ENCODE measurements at places on chromosomes 6 and 20. TPM values are rescaled to one million over a fixed set of nuclear protein-coding genes. Genes with fewer than 3 reads are reported as not detected.

MYB gene
- total RNA-seq = not detected

NNAT gene
- total RNA-seq = 0.78 TPM

MEI4 gene
- total RNA-seq = 0.51 TPM

F13A1 gene
- 33.2 TPM for total RNA-seq

FAM217A gene
- not detected for total RNA-seq

CYP24A1 gene
- total RNA-seq = 0.24 TPM

CST5 gene
- total RNA-seq = not detected

SIM1 gene
- not detected for total RNA-seq

SLC32A1 gene
- total RNA-seq = not detected

CD24 gene
- total RNA-seq = 0.41 TPM

RUNX2 gene
- total RNA-seq = 0.55 TPM

BMP7 gene
- total RNA-seq = 15.1 TPM

GPR6 gene
- total RNA-seq = not detected

TNNC2 gene
- not detected for total RNA-seq

OXT gene
- total RNA-seq = not detected

GRCh38 chr6:96032661-96033060 is 16.9 kb downstream of the FUT9 start:
- H3K27ac ChIP-seq = no peak overlapping the region
- no peak for DNase-seq
- no peaks in the 10 kb centered on the region for H3K27me3 ChIP-seq
- H3K4me3 ChIP-seq = no peak overlapping the region

DNA sequence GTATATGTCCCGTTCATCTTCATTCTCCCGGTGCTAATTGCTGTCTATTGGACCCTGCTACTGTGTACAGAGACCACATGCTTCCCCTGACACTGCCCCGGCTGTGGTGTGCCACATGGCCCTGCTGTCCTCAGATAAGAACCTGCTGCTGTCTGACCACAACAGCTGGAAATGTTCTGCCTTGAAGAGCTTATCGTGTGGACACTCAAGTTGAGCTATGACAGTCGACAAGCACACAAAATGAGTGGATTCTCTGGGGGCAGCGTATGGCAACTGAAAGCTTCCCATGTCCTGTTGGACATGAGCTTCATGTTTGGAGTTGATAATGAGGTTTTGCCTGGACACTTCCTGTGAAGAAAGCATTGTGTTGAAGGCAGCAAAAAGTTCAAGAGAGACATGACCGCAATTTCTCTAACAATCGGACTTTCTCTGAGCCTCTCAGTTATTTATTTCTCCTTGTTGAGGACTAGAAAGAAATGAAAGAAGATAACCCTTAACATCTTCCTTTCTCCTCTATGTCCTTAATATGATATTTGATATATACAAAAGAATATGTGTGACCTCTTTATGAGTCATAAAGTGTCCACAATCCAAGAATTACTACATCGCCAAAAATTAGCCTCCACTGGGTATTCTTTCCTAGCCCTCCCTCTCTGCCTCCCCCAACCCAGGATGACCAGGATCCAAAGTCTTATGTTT is 187.1 kb upstream of the TCF21 start:
- H3K4me1 ChIP-seq = no peaks in the 10 kb centered on the region
- H3K27me3 ChIP-seq = no peaks in the 10 kb centered on the region
- H3K36me3 ChIP-seq = no peaks in the 10 kb centered on the region

DNA sequence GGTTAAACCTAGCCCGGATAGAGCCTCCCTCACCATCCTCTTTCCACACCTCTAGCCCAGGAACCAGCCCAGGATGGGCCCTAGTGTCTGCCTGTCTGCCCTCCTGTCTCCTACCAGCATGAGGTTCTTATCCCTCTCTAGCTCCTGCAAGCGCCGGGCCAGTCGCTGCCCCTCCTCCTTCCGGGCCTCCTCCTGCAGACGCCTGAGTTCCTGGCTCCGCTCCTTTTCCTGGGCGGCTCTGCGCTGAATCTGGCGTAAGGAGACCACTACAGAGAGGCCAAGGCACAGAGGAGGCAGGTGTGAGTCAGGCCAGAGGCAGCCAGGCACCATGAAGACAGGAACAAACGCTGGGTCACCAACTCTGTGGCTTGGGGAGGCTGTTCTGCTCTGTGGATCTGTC is 4.3 kb upstream of the PSORS1C2 start:
- peaks cover 7% of the 10 kb centered on the region for H3K36me3 ChIP-seq
- H3K4me3 ChIP-seq = no peak overlapping the region
- DNase-seq = peak; percentile 74
- no peak overlapping the region for H3K27ac ChIP-seq
- peaks cover 18% of the 10 kb centered on the region for H3K4me1 ChIP-seq
- no peaks in the 10 kb centered on the region for H3K27me3 ChIP-seq

- no peak for DNase-seq
- no peak overlapping the region for H3K4me3 ChIP-seq
- no peaks in the 10 kb centered on the region for H3K4me1 ChIP-seq
Measured at GRCh38 chr6:139851206-139851605, 476.8 kb upstream of the CITED2 start.

- H3K36me3 ChIP-seq = no peaks in the 10 kb centered on the region
- no peaks in the 10 kb centered on the region for H3K4me1 ChIP-seq
- no peaks in the 10 kb centered on the region for H3K27me3 ChIP-seq
- H3K27ac ChIP-seq = no peak overlapping the region
- H3K4me3 ChIP-seq = no peak overlapping the region
Measured at GRCh38 chr6:4740032-4740431, 36.2 kb upstream of the CDYL start.

DNA sequence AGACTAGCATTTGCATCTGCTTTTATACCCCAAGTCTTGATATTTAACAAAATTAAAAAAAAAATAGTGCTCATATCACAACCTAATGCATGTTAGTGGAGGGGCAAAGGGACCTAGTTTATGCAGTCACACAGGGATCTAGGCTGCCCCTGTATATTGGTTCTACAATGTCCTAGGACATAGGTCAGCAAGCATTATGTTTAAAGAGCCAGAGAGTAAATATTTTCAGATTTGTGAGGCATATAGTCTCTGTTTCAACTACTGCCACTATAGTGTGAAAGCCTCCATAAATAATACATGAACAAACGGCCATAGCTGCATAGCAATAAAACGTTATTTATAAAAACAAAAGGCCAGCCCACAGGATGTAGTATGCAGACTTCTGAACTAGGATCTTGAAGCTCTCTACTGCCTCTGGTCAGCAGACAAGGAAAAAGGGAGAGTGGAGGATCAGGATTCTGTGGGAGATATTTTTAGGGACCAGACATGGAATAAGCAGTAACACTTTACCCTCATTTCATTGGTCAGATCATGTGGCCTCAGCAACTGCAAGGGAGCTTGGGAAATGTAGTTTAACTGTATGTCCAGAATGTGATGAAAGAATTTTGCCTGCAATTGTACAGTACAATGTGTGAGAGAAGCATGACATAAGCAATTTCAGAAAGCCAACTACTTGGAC is 414.2 kb upstream of the SPTLC3 start:
- H3K4me3 ChIP-seq = no peak overlapping the region
- H3K4me1 ChIP-seq = no peaks in the 10 kb centered on the region
- no peaks in the 10 kb centered on the region for H3K36me3 ChIP-seq
- DNase-seq = no peak
- H3K27ac ChIP-seq = no peak overlapping the region
- no peaks in the 10 kb centered on the region for H3K27me3 ChIP-seq

DNA sequence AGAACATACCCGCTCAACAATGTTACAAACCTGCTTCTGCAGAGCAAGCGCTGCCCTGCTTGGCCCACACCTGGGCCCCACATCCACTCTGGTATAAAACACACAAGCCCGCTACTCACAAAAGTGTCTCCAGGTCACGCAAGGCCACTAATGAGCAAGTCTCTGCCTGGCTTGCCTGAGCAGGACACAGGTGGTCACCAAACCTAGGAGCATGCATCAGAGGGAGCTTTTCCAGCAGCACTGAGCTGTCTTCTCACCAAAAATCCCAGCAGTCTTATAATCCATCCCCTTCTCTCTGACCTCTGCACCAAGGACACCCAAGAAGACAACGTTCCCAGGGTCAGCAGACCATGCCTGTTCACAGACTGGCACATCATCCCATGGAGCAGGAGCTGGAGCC is 100.8 kb downstream of the DLL1 start:
- no peaks in the 10 kb centered on the region for H3K4me1 ChIP-seq
- DNase-seq = peak; percentile 51
- H3K36me3 ChIP-seq = no peaks in the 10 kb centered on the region
- no peak overlapping the region for H3K27ac ChIP-seq

- peaks cover 18% of the 10 kb centered on the region for H3K4me1 ChIP-seq
- no peak overlapping the region for H3K4me3 ChIP-seq
Measured at GRCh38 chr20:23404196-23404595, 17.1 kb downstream of the NAPB start.

DNA sequence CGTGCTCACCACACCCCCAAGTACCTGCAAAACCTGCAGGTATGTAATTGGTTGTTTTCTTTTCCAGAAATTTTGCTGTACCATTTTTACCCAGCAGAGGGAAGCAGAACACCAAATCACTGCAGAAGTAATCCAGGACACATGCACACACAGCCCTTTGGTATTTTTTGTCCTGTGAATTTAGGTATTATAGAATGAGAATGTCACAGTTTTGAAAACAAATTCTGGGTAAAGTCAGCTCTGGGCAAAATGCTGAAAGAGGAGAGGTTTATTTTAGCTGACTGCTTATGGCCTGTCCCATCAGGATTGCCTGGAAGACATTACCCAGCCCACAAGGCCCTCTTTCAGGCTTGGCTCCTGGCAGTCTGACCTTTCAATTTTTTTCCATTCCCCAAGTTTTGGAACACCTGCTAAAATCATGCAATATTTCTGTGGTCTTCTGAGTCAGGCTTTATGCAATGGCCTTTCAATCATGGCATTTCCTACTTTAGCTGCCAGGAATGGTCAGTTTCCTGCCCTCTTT is 3.5 kb upstream of the EFHC1 start:
- H3K27ac ChIP-seq = peak overlapping the region; percentile 90
- H3K4me1 ChIP-seq = no peaks in the 10 kb centered on the region
- H3K4me3 ChIP-seq = no peak overlapping the region
- no peaks in the 10 kb centered on the region for H3K36me3 ChIP-seq
- no peak for DNase-seq

- H3K4me1 ChIP-seq = no peaks in the 10 kb centered on the region
- no peak overlapping the region for H3K4me3 ChIP-seq
- H3K36me3 ChIP-seq = no peaks in the 10 kb centered on the region
- H3K27ac ChIP-seq = no peak overlapping the region
- DNase-seq = no peak
- no peaks in the 10 kb centered on the region for H3K27me3 ChIP-seq
Measured at GRCh38 chr20:4112481-4113421, 97.4 kb upstream of the RNF24 start.

GRCh38 chr6:122997541-122998150 is 1.6 kb downstream of the CLVS2 start:
- H3K4me3 ChIP-seq = no peak overlapping the region
- no peaks in the 10 kb centered on the region for H3K36me3 ChIP-seq
- DNase-seq = no peak
- H3K27ac ChIP-seq = no peak overlapping the region
- no peaks in the 10 kb centered on the region for H3K4me1 ChIP-seq

GRCh38 chr20:57250607-57251343 is 15.7 kb downstream of the BMP7 start:
- H3K36me3 ChIP-seq = no peaks in the 10 kb centered on the region
- DNase-seq = no peak
- peaks cover 6% of the 10 kb centered on the region for H3K4me1 ChIP-seq
- no peak overlapping the region for H3K27ac ChIP-seq
- H3K4me3 ChIP-seq = no peak overlapping the region

DNA sequence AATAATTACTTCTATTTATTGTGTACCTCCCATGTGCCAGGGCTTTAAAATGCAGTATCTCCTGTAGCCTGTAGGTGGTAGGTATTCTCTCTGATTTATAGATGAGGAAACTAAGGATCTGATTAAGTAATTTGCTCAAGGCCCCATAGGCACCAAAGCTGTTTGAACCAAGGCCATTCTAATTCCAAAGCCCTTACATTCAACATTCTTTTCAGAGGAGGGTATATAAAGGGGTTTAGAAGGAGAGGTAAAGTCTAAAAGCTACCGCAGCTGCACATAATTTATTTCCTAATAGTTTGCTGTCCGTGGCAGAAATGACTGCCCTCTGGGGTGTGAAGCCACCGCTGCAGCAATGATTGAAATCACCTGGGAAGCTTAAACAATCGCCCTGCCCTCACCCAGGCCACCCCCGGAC is 95.0 kb upstream of the FAM8A1 start:
- H3K36me3 ChIP-seq = no peaks in the 10 kb centered on the region
- H3K4me3 ChIP-seq = no peak overlapping the region
- no peak for DNase-seq
- no peaks in the 10 kb centered on the region for H3K27me3 ChIP-seq

DNA sequence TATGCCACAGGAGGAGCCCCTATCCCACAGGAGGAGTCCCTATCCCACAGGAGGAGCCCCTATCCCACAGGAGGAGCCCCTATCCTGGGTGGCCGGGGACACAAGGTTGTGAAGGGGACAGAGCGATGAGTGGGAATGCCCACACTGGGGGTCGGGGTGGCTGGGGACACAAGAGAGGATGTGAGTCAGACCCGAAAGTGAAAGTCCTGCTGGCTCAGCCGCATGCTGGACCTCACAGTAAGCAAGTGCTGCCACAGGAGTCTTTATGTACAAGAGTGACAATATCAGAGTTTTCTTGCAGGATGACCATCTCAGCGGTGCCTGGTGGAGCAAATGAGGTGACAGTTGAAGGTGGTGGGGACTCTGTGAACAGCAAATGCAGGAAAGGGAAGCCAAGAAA is 93.7 kb downstream of the PSMB1 start:
- H3K27me3 ChIP-seq = no peaks in the 10 kb centered on the region
- no peaks in the 10 kb centered on the region for H3K4me1 ChIP-seq
- no peak overlapping the region for H3K27ac ChIP-seq
- DNase-seq = no peak

DNA sequence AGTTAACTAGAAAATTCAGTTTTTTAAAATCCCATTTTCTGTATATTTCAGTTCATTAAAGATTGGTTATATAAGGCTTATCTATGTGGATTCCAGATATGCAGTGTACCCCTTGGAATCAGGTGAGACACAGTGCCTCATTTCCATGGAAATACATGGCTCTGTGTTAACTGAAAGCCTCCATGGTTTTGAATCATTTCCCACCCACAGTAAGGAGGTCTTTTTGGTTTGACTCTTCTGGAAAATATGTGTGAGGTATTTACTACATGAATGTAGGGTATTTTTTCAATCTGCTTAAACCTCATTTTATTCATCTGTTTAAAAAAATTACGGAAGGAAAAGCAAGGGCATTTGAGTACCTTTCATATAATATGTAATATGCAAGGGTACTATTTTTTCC is 25.5 kb downstream of the RNF144B start:
- peaks cover 6% of the 10 kb centered on the region for H3K4me1 ChIP-seq
- no peak overlapping the region for H3K4me3 ChIP-seq
- no peaks in the 10 kb centered on the region for H3K36me3 ChIP-seq
- H3K27ac ChIP-seq = no peak overlapping the region
- H3K27me3 ChIP-seq = no peaks in the 10 kb centered on the region

GRCh38 chr20:34525342-34525708 is 9.1 kb downstream of the DYNLRB1 start:
- H3K36me3 ChIP-seq = peaks cover 33% of the 10 kb centered on the region
- no peaks in the 10 kb centered on the region for H3K27me3 ChIP-seq
- no peak overlapping the region for H3K4me3 ChIP-seq

Measured in right atrium auricular region (tissue), 2 donors.